ENCODE measurements at places on chromosomes 2 and 18.

GRCh38 chr2:19478409-19478808 is 120.0 kb upstream of the OSR1 start:
- DNase-seq = no peak

GRCh38 chr18:808086-808485 is 4.0 kb downstream of the YES1 start:
- no peak for DNase-seq

DNA sequence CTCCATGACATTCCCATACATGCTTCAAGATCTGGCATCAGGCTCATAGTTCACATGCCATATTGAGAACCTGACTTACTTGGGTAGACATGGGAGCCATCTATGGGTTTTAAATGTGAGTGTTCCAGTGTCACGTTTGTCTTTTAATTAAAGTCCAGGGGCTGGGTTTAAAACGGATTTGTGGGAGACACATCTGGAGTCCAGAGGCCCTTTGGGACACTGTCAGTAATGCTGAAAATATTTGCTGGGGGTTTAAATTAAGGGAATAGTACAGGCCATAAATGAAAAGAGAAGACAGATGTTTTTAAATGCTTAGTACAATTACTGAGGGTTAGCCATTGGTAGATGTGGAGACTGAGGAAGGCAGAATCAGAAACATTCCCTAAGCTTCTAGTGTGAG is 478.0 kb downstream of the PID1 start:
- no peak for DNase-seq

DNA sequence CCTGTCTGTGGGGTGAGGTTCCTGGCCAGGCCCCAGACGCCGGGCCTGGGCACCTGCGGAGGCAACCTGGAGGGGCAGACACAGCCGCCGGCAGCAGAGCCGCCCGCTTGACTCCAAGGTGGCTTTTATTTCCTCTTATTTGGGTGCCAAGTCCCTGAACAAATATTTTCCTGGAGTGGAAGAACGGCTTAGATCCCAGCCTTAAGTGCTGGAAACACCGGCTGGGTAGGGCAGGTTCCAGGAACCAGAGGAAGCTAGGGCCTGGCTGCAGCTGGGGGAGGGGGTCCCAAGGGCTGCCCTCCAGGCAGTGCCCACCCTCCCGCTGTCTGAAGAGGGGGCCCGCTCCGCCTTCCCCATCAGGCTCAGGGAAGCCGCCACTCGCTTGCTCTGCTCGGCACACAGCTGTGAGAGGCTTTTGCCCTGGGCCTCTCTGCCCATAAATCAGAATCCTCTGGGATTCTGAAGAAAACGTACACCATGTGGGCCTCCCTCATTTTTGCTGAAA is 28.2 kb downstream of the SDC1 start:
- no peak for DNase-seq

- no peak for DNase-seq
These were observed 42.5 kb downstream of the GREB1L start for GRCh38 chr18:21284540-21284939.

DNA sequence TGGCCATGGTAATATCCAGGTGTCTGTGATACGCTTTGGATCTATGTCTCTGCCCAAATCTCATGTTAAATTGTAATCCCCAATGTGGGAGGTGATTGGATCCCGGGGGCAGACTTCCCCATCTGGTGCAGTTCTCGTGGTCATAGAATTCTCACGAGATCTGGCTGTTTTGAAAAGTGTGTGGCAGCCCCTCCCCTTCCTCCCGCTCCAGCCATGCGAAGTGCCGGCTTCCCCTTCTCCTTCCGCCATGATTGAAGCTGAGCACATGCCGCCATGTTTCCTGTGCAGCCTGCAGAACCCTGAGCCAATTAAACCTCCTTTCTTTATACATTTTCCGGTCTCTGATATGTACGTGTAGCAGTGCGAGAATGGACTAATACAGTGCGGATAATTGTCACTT is 42.5 kb downstream of the GPC1 start:
- no peak for DNase-seq

GRCh38 chr2:128313091-128313836 is 5.4 kb downstream of the HS6ST1 start:
- DNase-seq = no peak

DNA sequence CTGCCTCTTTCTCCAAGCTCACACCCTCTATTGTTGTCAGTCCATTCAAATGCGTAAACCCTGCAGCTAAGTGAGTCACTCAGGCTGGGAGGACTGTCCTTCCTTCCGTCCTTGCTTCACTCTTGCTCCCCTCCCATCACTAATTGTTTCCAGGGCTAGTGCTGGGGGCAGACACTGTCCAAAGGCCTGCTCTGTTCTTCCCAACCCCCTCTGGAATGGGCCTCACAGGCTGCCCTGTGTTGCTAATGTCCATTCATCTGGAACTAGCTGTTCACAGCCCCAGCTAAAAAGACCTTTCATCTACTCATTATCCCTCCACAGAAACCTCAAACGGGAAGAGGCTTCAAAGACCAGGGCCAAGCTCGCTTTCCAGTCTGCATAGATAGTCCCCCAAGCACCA is 31.9 kb upstream of the NRP2 start:
- DNase-seq = peak; percentile 92

Data from NT2/D1 (cell line).